Karpas-422 (cell line): ENCODE measurements at places on chromosomes 3 and 15.

GRCh38 chr3:184255291-184256039 lies 5.9 kb downstream of the CAMK2N2 start:
- DNase-seq: no peak

GRCh38 chr3:12798559-12799179 lies 2.2 kb downstream of the CAND2 start:
- DNase-seq: no peak

DNA sequence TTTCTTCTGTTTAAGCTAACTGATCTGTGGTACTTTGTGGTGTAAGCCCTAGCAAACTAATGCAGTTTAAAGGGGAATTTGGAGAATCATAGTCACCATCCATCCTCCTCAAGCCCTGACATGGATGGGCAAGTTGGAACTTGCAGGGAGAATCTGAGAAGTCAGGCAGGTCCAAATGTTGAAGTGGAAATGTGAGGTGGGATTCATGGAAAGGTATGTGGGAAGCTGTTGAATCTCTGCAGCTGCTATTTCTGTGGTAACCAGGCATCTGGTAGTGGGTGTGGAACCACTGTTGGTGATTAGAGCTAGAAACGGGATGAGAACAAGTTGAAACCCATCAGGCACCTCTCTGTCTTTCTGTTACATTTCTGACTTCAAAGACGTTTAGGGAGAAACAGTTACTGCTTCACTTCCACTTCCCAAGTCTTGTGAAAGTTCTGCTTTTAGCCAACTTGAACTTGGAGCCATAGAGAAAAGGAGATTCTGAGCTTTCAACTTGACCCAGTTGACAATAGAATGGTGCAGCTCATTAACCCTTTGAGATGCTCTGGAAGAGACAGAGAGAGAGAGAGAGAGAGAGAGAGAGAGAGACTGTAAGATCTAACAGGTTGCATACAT lies 38.1 kb upstream of the NMNAT3 start:
- DNase-seq: no peak

DNA sequence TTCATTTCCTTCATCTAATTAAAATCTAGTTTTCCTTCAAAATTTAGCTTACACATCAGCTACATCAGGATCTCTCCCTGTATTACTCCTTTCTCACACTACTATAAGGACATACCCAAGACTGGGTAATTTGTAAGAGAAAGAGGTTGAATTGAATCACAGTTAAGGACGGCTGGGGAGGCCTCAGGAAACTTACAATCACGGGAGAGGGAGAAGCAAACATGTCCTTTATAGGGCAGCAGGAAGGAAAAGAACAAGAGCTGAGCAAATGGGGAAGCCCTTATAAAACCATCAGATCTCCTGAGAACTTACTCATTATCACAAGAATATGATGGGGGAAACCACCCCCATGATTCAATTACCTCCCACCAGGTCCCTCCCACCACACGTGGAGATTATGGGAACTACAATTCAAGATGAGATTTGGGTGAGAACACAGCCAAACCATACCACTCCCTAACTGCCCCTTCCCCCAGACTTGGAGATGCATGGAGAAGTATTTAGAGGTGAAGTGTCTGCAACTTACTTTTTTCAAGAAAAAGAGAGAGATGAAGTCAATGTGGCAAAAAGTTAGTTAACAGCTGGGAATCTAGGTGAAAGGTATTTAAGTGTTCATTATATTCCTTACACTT lies 21.3 kb downstream of the PRTG start:
- no peak for DNase-seq

DNA sequence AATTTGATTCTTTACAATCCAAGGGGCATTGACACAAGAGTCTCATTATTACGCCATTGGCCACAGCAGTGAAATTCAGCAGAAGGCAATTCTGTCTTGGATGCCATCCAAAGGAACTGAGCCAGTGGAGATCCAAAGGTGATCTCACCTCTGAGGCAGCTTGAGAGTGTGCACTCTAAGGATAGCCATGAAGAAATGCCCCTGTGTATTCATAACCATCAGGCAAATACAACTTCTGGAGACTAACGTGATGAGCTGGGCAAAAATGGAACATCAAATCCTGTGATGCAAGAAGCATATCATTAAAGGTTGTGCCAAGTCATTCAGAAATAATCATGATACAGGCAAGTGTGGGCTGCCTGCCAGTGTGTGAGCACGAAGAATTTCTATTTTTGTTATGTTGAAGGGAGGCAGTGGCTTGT lies 41.4 kb downstream of the ROBO2 start:
- no peak for DNase-seq

- peak; percentile 52 for DNase-seq
Measured at GRCh38 chr15:94584833-94585244, 353.5 kb downstream of the MCTP2 start.

DNA sequence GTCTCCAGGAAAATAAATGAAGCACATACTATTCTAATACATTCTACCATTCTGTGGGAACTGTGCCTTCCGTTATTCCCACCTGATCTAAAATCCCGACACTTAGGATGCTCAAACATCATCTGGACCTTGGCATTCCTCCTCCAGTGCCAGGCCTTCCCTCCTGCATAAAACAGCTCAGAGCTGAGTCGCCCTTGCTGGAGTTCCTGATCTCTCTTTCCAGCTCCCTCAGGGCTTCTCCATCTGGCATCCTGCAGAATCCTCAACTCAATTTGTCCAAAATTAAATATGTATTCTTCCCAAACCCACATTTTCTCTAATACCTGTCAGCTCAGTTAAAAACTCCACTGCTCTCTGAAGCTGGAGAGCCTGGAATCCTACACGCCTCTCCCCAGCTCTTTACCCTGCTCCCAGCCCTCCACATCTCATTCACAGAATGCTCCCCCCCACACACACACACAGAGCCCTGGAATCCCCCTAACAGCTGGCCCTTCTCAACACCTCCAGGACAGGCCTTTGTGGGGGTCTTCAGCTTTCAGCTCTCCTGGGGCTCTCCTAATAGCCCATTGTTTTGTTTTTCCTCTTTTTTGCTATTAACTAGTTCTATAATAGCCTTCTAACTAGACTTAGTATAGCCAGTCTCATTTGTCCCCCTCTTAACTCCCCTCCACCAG lies 78.5 kb downstream of the HMG20A start:
- DNase-seq: no peak

DNA sequence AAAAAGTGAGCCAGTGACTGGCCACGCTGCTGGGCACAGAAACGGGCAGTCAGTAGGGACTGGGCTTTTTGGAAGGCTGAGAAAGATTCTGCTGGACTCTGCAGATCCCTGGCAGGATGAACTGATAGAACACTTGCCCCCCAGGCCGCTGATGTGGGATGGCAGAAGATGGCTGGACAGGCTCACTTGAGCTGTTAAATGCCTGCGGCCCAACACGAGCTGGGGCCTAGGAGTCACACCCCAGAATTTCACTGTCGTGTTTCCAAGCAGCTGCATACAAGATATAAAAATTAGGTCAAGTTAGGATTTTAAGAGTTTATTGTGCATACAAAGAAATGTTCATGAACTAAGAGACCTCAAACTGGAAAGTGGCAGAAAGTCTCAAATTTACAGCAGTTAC lies 26.9 kb downstream of the GLDN start:
- no peak for DNase-seq

GRCh38 chr15:85354461-85354860 lies 25.9 kb upstream of the AKAP13 start:
- no peak for DNase-seq

- peak; percentile 90 for DNase-seq
Measured at GRCh38 chr3:129383292-129383860, 45.1 kb downstream of the EFCAB12 start.

- no peak for DNase-seq
Measured at GRCh38 chr15:88900309-88900981, 5.1 kb upstream of the HAPLN3 start.

DNA sequence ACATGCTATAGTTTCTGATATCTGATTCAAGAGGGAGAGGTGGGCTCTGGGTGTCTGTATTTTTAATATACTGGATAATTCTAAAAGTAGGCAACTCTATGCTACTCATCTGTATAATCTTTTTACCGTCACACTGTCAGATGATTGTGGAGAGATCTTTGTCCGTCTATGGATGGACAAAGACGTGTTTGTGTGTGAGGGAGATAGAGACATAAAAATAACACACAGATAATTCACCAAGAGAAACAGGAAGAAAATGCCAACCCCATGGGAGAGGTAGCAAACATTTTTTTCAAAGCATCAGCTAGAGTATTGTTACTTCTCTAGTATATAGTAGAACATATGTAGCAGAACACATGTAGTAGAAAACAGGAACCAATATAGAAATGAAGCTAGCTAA lies 346.1 kb downstream of the AGBL1 start:
- DNase-seq: no peak

DNA sequence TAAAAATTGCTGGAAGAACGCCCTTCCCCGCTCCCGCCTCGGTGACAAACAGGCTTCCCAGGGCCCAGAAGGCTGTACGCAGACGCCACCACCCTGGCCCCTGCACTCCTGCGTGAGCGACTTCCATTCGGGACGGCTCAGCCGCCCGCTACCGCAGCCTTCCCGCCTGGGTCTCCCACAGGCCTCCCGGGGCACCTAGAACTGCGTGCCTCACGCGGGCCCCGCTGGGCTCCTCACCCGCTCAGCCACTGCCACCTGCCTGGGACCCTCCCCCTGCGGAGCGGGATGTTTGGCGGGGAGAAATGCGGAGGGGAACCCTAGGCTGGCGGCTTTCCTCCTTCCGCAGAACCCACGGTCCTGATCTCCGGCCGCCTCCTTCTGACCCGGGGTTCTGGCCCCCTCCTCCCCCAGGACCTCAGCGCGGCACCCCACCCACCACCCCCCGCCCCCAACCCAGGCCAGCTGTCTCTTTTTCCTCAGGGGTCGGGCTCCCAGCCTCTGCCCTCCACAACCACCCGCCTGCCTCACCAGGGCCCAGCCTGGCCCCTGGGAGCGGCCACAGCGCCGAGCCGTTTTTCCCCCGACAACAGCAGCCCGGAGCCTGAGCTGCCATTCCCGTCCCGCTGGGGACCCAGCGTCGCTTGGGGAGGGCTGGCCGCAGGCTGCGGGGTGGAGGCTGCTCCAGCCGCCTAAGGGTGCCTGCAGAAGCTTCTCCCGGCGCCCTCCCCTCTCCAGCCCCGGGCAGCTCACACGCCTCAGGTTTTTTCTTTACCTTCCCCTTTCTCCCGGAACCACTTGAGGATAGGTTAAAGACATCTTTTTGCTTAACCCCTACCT lies 27.6 kb upstream of the RAB7A start:
- no peak for DNase-seq

DNA sequence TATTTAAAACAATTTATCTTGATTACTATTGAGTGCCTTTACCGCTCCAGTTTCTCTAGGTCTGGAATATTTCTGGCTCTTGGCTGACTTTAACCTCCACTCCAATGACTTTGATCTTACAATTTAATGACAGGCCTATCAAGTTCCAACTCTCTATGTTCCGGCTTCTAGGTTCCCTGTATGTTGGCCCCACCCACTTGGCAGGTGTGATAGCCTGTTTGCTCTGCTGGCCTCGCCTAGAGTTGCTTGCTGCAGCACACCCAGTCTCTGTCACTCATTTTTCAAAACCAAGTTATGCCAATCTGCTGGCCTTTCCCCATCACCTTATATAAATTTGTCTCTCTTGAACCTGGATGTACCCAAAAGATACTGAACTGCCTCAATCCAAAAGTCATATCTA lies 428.0 kb downstream of the ROBO1 start:
- no peak for DNase-seq

- no peak for DNase-seq
Measured at GRCh38 chr15:35173444-35174118, 88.5 kb upstream of the NANOGP8 start.

DNA sequence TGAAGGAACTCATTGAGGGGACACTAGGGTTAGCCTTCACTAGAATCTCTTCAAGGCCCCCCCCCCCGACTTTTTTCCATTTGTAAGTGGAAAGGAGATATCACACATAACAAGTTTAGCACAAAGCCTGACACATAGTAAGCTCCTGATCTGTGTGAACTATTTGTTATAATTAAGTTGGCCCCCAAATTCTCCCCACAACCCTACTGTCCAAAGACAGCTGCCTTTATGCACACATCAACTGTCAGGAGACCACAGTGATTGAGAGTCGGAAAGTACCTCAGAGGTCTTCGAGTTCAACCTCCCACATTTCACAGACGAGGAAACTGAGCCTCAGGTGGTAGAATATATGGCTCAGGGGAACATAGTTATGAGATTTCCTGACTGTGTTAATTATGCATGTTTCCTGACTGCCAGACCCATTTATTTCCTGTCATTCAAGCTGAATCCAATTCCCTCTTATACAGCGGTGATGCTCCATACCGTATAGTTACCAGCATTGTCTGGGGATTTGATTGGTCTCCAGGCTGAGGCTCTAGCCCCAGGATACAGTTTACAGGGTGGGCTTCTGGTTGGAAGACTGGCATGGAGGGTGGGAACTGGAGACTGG lies 227.4 kb upstream of the CMC1 start:
- DNase-seq: no peak

- no peak for DNase-seq
Measured at GRCh38 chr3:14866627-14867026, 47.9 kb downstream of the FGD5 start.

DNA sequence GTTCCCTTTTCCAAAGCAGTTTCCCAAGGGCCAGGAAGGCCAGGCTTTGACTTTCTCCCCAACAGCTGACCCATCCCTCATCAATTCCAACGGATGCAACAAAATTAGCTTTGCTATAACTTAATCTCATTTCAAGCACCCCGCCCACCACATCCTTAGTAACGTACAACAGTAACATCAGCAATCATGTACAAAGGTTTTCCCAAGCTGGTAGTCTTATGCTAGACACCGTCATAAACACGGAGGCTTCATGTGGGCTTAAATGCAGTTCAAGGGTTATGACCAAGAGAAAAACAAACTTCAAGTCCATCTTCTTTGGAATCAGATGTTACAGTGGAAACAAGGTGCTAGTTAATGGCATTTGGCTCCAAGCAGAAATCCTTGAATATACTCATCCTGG lies 66.6 kb downstream of the EOMES start:
- DNase-seq: no peak

DNA sequence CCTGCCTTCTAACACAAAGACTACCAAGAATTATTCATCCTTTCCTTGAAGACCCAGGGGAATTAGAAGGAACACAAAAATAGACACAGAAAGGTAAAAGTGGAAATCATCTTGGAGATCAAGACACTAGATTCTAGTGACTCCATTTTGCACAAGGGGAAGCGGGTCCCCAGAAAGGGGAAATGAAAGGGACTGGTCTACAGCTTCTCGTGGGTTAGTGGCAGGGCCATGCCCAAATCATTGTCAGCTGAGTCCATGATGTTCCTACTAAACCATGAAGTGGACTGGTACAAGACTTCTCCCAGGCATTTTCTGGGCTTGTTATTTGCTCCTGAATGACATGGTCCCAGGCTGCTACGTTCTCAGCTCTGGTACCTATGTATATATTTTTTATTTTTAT lies 230.7 kb upstream of the TPRG1 start:
- DNase-seq: peak; percentile 87

GRCh38 chr3:169857811-169858210 lies 11.9 kb downstream of the LRRC31 start:
- no peak for DNase-seq

- DNase-seq: no peak
Measured at GRCh38 chr3:41001556-41001955, 197.7 kb upstream of the CTNNB1 start.

GRCh38 chr3:57803647-57804081 lies 47.6 kb downstream of the SLMAP start:
- DNase-seq: no peak
